ENCODE measurements at places on chromosomes 7 and 10. TPM values are rescaled to one million over a fixed set of nuclear protein-coding genes. Genes with fewer than 3 reads are reported as not detected.
A peak's percentile ranks its signal among the peaks of the same experiment; 100 is the strongest.

DNA sequence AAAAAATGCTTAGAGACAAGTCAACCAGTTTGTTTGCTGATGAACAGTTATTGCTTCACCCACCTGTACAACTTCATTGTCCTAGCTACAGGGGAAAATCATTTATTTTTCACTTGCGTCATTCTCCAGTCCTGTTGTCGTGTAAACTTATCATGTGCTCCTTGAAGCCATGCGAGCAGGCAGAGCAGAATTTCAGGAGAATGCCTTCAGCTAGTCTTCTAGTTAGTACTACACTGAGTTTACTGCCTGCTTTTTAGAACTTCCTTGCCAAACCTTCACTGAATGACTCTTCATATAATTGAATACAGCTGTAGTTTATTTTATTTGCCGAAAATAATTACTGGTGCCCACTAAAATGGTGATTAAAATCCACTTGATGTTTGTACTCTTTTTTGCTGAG is 15.6 kb downstream of the RPA3 start:
- DNase-seq = peak; percentile 16
- H3K27me3 ChIP-seq = no peaks in the 10 kb centered on the region

DNA sequence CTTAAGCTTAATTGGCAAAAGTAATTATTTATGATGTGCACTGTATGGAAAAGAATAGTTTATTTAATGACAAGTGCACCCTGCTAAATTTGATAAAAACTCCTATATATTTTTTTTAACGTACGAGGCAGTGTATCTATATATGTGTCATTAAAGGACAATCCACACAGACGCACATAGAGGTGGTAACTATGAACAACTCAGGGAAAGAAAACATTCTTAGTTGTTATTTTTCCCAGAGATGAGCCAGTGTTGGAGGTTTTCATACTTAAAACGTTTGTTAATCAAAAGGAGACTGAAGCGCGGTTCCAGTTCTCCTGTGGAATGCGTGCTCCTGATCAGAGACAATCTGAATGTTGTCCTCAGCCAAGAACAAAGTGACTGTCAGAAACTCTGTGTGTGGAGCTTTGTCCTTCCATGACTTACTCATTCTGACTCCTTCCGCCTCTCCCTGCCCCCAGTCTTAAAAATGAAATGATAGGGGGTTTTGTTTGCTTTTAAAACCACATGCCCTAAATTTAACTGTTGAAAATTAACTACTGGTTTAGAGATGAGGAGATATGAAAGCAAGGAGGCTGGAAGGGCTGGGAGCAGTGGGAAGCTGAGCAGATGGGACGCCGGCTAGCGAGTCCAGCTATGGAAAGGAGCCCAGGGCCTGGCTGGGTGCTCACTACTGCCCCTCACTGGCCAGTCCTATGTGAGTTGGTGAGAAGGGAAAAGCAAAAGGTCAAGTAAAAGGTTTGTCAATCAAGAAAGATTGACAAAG is 99.6 kb downstream of the SVIL start:
- H3K4me1 ChIP-seq = peaks cover 2% of the 10 kb centered on the region
- DNase-seq = peak; percentile 88

DNA sequence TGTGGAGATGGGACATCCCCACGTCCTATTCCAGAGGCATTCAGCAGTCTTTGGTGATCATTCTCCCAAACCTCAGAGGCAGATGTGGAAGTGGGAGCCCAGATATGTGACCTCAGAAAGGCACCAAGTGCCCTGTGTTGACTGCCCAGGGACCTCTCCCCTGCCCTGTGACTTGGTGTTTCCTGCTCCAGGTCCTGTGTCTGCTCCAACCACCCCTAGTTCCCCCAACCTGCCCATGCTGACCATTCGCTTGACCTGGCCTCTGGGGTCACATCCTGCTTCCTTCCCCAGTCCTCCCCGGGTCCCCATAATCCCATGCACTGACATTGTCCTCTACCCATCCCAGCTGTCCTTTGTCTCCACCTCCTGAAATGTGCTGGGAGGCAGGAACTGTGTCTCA is 7.6 kb downstream of the CYP26A1 start:
- DNase-seq = no peak
- H3K4me1 ChIP-seq = 0 out of 2 replicates have a peak, but pooled peaks cover 2% of the 10 kb centered on the region
- peaks cover 21% of the 10 kb centered on the region for H3K27me3 ChIP-seq
- no peak overlapping the region for H3K4me3 ChIP-seq
- H3K27ac ChIP-seq = no peak overlapping the region

DNA sequence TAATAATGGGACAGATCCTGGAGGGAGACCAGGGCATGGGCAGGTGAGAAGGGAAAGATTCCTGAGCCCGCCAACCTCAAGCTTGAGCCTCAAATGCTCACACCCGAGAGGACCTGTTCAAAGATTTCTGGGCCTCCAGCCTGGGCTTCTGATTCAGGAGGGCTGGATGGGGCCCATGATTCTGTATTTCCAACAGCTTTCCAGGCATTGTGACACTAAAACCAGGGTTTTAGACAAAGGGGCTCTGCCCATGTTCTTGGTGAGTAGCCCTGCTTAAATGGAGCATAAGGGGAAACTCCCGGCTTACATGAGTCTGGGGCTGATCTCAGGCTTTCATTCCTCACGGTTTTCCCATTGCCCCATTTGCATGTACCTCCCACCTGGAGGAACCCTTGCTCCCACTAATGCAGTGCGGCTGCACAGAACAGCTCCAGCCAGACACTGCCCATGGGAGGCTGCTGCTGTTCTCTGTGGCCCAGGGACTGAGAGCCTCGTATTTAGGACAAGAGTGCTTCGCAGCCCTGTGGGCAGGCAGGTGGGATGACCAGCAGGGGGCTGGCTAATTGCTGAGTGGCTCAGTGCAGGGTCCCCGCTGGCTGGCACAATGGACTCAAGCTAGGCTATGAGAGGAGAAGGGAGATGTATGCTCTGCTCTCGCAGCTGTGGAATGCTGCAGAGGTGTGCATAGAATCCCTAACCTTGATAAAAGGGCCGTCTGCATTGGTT is 135.3 kb upstream of the COBL start:
- H3K27ac ChIP-seq = no peak overlapping the region
- no peak for DNase-seq
- no peaks in the 10 kb centered on the region for H3K27me3 ChIP-seq
- H3K36me3 ChIP-seq = no peaks in the 10 kb centered on the region
- H3K4me3 ChIP-seq = no peak overlapping the region

GRCh38 chr10:95478935-95479334 is 82.2 kb downstream of the SORBS1 start:
- peaks cover 4% of the 10 kb centered on the region for H3K27me3 ChIP-seq
- 0 out of 2 replicates have a peak, but pooled peaks cover 1% of the 10 kb centered on the region for H3K4me1 ChIP-seq
- DNase-seq = no peak
- H3K36me3 ChIP-seq = no peaks in the 10 kb centered on the region

- H3K36me3 ChIP-seq = no peaks in the 10 kb centered on the region
- DNase-seq = no peak
- peaks cover 2% of the 10 kb centered on the region for H3K4me1 ChIP-seq
Measured at GRCh38 chr10:118564114-118564513, 31.3 kb downstream of the PRLHR start.

- H3K4me3 ChIP-seq = no peak overlapping the region
- DNase-seq = no peak
- peaks cover 6% of the 10 kb centered on the region for H3K4me1 ChIP-seq
- H3K27ac ChIP-seq = no peak overlapping the region
- H3K36me3 ChIP-seq = no peaks in the 10 kb centered on the region
Measured at GRCh38 chr7:129572205-129572604, 39.3 kb upstream of the NRF1 start.

DNA sequence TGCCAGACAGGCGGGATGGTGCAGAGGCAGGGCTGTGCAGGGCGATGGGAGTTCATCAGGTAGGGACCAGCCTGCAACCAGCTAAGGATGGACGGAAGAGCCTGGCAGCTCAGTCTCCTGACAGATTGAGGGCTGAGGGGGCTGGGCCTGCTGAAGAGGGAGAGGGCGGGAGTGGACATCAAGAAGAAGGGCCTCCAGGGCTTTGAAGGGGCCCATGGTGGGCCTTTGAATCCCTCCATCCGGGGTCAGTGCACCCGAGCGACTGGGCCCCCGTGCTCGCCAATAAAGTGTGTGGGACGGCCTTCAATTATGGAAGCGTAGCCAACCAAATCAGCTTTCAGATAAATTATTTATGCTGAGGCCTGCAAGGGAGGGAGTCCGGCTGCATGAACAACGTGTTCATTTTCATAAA is 431.2 kb downstream of the RPS24 start:
- H3K4me1 ChIP-seq = no peaks in the 10 kb centered on the region
- H3K27me3 ChIP-seq = no peaks in the 10 kb centered on the region
- no peak overlapping the region for H3K4me3 ChIP-seq
- no peak overlapping the region for H3K27ac ChIP-seq

DNA sequence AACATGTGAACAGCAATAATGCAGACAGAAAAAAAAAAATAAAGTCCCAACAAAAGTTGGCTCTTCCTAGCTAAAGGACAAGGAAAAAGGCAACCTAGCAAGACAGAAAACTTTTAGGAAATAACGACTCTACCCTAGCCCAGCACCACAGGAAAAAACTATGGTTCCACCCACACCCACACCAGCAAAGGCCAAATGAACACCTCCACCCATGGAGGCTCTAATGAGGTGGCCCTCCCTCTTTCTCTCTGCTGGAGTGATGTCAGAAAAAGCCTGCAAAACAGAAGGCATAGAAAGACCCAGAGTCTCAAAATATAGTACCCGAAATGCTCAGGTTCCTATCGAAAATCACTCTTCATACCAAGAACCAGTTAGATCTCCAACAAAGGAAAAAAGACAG is 28.4 kb downstream of the SYPL1 start:
- H3K4me3 ChIP-seq = no peak overlapping the region
- no peak for DNase-seq
- H3K4me1 ChIP-seq = no peaks in the 10 kb centered on the region
- peaks cover under 1% of the 10 kb centered on the region for H3K36me3 ChIP-seq

GRCh38 chr7:69108097-69108496 is 490.2 kb upstream of the AUTS2 start:
- DNase-seq = no peak
- no peak overlapping the region for H3K4me3 ChIP-seq
- no peaks in the 10 kb centered on the region for H3K36me3 ChIP-seq
- H3K27ac ChIP-seq = no peak overlapping the region
- H3K4me1 ChIP-seq = no peaks in the 10 kb centered on the region
- H3K27me3 ChIP-seq = no peaks in the 10 kb centered on the region

ACTA2 gene
- 757 TPM for total RNA-seq

SLC13A4 gene
- not detected for total RNA-seq

HIP1 gene
- total RNA-seq = 10.0 TPM

VPS37D gene
- total RNA-seq = 2.3 TPM

SLC16A9 gene
- 0.18 TPM for total RNA-seq

FKBP9 gene
- 146 TPM for total RNA-seq

PRSS37 gene
- total RNA-seq = not detected

NHLRC2 gene
- total RNA-seq = 15.3 TPM

DDIT4 gene
- 108 TPM for total RNA-seq
